ENCODE measurements at places on chromosomes 2 and 18.

DNA sequence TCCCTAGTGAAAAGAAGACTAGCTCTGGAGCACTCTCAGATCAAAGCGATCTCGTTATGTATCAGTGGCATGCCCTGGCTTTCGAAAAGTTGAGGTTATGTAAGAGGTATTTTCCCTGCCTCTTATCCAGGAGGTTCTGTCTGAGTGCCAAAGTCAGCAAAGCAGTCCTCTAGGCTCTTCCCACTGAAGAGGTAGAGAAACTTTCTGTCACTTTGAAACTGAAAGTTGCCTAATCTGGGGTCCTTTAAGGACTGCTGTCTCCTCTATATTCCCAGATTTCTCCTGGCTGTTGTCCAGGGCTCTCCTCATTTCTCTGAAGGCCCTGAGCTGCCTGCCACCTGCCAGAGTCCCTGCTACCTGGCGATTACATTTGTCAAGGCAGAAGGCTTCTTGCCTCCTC lies 96.3 kb downstream of the B3GNT2 start:
- no peak for DNase-seq

GRCh38 chr18:2883076-2883735 lies 36.4 kb downstream of the EMILIN2 start:
- no peak for DNase-seq

GRCh38 chr2:170456914-170457313 lies 258.2 kb upstream of the SP5 start:
- DNase-seq: no peak

DNA sequence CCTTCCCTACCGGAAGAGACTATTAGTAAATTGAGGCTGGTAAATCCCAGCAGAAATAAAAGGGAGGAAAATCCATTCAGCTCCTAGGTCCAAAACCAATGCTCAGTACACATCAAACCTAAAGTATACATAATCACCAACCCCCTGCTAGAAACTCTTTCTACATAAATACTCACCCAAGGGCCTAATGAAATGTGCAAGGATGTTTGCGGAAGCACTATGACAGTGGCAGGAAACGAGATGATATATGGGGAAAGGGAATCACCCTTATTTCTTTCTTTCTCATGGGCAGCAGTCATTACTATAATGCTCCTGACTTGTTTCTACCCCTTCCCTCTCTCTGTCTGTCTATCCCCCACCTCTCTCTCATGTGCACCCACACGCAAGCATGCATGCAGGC lies 1.3 kb upstream of the SCTR start:
- no peak for DNase-seq

DNA sequence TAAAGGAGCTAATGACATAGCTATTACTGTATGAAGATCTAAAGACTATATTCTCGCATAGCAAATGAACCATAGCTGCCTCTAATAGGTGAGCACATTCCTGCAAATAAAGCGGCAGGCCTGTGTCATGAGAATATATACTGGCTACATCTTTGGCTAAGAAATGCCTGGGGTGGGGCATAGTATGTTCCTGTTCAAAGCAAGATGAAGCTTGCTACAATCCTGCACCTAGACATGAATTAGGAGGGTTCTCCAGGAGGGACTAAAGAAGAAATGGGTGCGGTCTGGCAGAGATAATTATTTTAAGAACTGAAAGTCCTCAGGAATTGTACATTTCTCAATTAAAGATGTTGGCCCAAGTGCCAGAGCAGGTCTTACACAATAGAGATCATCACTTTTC lies 46.8 kb upstream of the PLA2R1 start:
- no peak for DNase-seq

DNA sequence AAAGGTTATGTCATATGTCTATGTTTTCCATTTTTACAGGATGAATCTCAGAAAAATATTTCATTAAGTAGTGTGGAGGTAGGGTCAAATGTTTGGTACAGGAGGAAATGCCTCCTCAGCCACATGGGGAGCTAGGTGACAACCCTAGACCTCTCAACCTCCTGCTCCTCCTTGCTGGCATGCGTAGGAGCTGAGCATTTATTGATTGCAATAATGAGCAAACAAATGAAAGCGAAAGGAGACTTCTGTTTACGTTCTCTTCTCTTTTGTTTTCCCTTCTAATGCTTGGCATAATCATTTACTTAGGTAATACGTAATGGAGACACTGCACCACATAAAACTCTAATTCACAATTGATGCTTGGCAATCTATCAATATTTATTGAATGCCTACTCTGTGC lies 95.1 kb upstream of the CCBE1 start:
- DNase-seq: no peak

DNA sequence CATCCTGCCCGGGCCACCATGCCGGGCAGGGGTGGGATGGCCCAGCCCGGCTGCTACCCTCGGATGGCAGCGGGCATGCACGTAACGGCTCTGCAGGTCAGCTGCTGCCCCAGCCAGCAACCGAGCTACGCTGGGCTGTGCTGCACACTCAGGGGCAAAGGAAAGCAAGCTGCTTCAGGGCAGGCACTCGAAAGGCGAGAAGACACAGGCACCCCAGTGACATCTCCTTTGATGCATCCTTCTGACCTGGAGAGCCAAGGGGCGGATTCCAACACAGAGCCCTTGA lies 8.8 kb downstream of the HDAC4 start:
- no peak for DNase-seq

DNA sequence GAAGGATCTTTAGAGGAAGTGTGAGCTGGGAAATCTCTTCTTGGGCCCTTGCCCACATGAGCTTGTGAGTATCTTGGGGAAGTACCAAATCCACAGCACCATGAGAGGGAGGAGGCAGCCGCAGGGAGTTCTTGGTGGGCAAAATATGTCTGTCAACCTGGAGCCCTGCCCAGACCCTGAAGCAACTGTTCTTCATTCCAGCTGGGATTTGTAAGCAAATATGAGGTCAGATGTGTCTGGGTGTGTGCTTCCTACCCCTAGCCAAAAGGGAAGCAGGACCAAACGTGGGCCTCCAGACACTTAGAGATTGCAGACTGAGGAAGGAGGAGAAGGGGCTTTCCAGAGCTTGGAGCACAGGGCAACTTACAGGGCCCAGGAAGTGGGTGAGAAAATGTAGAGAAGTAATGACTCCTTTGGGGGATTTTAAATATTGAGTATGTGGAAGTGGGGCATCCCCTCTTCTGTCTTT lies 41.9 kb downstream of the TMEM247 start:
- no peak for DNase-seq

DNA sequence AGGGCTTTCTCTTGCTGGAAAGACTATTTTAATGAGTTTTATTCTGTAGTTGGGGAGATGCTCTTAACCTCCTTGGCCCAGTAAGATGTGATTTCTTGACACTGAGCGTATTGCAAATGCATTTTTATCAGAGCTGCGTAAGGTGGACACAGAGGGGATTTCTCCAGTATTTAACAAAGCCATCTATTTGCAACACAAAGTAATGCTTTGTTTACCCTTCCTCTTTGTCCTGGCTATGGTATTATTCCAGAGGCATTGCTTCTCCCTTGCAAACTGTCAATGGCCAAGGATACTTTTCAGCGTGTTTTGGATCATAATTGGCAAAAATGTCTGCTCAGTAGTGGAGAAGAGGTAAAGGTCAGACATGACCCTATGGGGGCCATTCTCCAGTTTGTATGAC lies 90.8 kb upstream of the PIK3C3 start:
- no peak for DNase-seq

DNA sequence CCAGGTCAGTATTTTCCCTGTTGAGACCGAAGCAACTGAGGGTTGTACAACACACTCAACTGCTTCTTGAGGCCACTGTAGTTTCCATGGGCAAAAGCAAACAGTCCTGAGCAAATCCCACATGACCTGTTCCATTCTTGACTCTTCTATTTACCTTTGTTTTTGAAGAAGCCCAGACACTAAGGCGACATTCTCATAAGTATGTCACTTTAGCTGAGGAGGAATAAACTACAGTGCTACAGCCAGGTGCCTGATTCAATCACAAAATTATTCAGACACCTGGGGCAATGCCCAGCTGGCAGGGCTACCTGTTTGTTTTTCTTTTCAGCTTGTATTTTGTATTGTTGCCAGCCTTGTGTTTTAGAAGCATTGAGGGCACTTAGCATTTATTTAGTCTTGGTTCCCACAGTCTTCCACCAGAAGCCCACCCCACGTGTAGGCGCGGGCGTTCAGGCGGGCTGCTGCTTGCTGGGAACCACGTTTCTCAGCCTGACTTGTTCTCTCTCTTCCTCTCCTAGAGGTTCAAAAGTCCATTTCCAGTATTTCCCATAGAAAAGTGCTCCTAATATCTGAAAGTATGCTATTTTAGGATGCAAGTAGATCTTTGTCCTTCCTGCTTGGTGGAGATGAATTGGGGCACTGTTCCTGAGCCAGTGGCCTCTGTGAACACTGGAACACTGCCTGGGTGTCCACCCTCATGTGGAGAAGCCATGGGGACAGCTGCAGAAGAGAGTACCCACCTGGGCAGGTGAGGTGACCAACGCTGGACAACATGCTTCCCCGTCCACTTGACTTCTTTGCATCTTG lies 99.0 kb upstream of the COPS8 start:
- no peak for DNase-seq

- peak; percentile 44 for DNase-seq
These were observed 127.3 kb downstream of the RNF144A start for GRCh38 chr2:7044253-7045250.

DNA sequence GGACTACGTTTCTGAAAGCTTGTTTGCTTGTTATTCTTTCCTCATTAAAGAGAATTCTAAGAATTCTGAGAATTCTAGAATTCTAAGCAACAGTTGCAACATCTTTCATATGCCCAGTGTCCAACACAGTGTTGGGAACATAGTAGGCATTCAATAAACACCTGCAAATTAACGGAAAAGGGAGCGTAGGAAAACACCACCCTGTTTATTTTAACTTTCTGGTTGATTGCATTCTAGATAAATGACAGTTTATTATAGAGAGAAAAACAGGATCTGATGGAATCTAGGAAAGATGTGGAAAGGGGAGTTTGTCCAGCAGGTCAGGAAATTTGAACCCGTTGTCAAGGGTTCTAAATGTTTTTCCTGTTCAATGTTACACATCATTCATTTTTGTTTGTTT lies 24.2 kb upstream of the EFEMP1 start:
- DNase-seq: no peak

DNA sequence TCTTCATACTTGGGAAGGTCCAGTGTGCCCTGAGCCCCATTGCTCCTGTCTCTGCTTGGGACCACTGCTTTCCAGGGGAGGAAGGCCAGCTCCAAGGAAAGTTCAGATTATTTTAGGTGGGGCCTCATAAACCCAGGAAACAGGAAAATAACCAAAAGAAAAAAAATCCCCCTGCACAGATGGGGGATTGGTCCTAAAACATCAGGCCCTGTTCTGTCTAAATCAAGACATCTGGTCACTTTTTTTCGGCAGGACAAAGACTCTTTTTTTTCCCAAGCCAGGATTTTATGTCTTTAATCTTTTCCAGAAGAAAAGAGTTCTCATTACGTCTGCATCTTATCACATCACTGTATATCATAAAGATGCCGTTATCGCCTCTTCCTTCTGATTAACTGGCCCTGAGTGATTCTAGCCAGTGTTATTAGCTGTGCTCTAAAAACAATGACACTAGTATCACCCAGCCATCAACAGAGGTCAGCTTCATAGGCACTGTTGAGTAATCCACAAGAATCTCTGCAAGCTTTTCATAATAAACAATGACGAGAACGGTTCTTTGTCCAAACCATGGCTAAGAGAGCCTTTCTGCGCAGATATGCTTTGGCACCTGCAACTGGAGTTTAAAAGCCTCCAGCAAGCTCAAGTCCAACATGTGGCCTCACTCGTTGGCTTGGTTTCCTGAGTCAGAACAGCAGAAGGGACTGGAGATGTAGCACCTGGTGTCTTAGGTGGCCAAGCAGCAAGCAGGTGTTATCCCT lies 138.2 kb downstream of the VAPA start:
- DNase-seq: no peak

DNA sequence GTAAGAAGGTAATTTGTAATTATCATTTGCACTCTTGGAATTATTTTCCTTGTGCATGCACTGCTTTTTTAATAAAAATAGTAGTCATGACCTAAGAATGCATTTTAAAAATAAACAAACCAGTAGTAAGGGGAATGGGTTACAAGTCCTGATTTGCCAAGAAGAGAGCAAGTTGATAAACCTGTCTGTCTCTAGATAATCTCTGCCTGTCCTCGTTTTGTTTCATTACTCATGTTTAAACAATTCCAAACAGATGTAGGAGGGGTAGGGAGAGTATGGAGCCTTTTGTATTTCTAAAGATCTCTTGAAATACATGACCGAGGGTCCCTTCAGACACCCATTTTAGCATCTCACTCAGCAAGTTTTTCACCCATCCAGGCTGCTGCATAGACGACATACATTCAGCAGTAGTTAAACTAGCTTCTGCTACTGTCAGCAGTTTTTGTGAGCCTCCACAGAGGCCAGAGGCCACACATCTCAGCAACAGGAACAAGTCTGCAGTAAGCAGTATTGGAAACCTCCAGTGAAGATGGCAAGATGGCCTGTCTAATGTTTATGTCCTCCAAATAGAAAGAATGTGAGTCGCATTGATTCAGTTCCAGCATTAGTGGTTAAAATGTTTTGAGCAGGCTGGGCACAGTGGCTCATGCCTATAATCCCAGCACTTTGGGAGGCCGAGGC lies 2.3 kb upstream of the EXOC6B start:
- DNase-seq: no peak

GRCh38 chr2:196544906-196545433 lies 94.5 kb upstream of the CCDC150 start:
- no peak for DNase-seq

GRCh38 chr2:116487336-116487735 lies 1327.2 kb upstream of the DDX18 start:
- no peak for DNase-seq

GRCh38 chr2:212089873-212090272 lies 448.7 kb downstream of the ERBB4 start:
- no peak for DNase-seq

DNA sequence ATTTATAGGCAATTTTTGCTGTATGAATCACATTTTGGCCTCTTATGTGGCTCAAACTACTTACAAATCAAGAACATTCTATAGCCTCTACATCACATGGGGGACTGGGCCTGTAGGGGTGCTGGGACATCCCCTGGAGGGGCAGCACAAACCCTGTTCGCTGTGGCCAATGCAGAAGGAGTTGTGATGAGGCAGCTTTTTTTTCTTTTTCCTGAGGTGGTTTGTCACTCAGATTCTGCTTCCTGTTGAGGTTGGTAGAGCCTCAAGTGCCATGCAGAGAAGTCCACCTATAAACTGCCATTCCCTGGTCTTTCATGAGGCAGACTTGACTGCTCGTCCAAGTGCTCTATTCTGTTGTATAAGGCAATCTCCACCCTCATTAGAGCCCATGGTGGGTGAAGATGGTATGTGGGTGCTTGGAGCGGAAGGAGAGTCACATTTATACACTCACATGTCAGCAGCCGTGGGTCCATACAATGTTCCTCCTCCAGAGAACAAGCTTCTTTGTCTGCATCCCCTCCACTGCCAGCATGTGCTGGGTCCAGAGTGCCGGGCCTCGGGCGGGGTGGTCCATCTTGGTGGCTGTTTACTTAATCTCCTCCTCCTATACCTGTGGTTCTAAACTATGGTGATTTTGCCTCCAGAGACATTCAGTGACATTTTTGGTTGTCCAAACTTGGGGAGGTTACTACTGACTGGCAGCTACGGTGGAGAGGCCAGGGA lies 120.3 kb downstream of the ACOXL start:
- no peak for DNase-seq

GRCh38 chr2:212973347-212973746 lies 178.1 kb downstream of the IKZF2 start:
- no peak for DNase-seq

GRCh38 chr18:67381608-67382150 lies 134.8 kb downstream of the DSEL start:
- no peak for DNase-seq

- no peak for DNase-seq
These were observed 36.7 kb downstream of the RND3 start for GRCh38 chr2:150450765-150451164.

- DNase-seq: peak; percentile 15
These were observed 31.6 kb downstream of the CYP26B1 start for GRCh38 chr2:72116081-72116533.
